ENCODE measurements at places on chromosomes 7 and 10.

DNA sequence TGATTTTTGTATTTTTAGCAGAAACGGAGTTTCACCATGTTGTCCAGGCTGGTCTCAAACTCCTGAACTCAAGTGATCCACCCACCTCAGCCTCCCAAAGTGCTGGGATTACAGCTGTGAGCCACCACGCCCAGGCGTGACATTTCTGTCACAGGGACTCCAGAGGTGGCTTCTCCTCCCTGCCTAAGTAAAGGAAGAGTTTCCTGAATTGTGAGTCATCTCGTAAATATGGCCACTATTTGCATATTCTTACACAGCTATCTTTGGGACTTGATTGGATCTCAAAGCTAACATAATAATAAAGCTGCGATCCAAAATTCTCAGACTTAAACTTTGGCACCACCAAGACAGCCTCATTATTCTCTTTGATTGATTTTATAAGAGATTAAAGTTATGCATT lies 50.1 kb downstream of the ADARB2 start:
- DNase-seq, result no peak

DNA sequence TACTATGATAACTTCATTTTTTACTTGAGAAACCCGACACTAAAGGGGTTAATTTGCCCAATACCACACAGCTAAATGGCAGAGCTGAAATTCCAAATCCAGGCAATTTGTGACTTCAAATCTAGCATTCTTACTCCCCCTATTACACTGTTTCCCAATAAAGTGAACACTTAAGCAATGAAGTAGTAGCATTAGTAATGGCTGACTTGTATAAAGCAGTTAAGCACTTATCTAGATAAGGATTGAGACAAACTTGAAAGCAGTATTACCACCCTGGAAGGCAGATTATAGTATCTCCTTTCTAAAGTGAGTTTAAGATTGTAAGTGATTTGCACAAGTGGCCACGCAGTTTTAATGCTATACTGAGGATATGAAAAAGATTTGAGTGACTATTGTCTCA lies 39.3 kb downstream of the WASL start:
- DNase-seq, result no peak

GRCh38 chr7:37853468-37853867 lies 5.1 kb downstream of the NME8 start:
- DNase-seq, result no peak

DNA sequence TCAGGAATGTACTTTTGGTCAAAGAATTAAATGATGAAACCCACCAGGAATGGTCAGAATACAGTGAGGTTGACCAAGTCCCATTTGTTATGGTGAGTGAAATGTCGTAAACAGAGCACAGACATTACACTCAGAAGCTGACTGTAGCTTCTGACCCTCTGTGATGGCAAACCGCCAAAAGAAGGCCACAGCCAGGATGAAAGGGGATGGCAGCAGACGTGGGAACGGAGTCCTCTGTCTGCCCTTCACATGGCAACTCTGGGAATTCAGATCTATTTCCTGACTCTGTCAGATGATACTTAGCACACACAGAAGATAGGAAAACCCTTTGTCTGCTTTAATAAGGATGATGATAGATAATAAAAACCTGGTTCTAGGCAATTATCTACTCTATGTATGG lies 757.1 kb downstream of the SORCS3 start:
- DNase-seq, result no peak

- DNase-seq, result no peak
These were observed 32.3 kb upstream of the ARL4A start for GRCh38 chr7:12655161-12655560.
